Breast epithelium (tissue), 4 donors: ENCODE measurements at places on chromosomes 3 and 15.

GRCh38 chr3:31710123-31710803 lies 177.5 kb downstream of the STT3B start:
- no peak for DNase-seq

- no peak for DNase-seq
Measured at GRCh38 chr3:88930611-88931010, 176.8 kb upstream of the EPHA3 start.

DNA sequence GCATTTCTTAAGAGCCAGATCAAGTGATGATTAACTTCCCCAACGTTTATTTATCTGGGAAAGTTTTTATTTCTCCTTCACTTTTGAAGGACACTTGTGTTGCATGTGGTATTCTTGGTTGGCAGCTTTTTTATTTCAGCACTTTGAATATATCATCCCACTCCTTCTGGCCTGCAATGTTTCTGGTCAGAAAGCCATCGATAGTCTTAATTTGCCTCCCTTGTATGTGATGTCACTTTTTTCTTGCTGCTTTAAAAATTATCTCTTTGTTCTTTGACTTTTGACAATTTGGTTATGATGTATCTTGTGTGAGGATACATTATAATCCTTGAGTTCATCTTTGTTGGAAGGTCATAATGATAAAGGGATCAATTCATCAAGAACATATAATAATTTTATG lies 503.2 kb downstream of the OTOL1 start:
- no peak for DNase-seq

- DNase-seq: no peak
Measured at GRCh38 chr3:133169331-133170068, 131.3 kb downstream of the TMEM108 start.
